ENCODE measurements at places on chromosomes 12 and 14.

- DNase-seq, result no peak
Observed at GRCh38 chr14:87940382-87940781, 52.6 kb downstream of the GALC start.

DNA sequence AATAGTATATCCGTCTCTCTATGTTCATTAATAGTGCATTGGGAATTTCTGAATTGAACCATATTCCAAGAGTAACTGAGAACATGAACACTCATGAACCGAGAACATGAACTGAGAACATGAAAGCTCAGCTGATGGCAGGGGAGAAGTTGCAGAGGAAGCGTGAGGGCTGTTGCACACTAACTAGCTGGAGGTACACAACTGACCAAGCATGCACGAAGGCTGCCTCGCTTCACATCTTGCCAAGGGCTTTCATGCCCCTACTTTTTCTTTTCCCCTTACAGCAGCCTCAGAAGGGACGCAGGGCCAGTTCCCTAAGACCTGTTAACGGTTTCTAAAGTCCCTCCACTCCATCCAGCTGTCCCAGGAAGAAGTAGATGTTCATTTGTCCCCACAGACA, 4.3 kb downstream of the RNASE1 start:
- DNase-seq, result no peak

DNA sequence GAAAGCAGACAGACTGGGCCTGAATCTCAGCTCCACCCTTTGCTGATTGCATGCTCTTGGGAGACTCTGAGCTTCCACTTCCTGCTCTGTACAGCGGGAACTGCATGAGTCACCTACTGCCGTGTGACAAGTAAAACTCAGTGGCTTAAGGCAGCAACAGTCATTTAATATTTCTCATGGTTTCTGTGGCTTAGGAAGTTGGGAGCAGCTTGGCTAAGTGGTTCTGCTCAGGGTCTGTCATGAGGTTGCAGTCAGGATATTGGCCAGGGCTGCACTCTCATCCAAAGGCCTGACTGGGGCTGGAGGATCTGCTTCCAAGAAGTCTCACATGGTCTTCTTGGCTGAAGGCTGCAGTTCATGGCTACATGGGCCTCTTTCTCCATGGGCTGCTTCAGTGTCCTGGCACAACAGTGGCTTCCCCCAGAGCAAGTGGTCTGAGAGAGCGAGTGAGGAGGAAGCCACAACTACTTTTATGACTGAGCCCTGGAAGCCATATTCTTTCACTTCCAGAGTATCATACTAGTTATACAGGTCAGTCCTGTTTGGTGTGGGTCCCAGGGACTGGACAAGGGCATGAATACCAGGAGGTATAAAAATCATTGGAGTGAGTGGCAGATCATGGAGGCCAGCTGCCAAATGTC, 49.7 kb downstream of the FAM222A start:
- no peak for DNase-seq

DNA sequence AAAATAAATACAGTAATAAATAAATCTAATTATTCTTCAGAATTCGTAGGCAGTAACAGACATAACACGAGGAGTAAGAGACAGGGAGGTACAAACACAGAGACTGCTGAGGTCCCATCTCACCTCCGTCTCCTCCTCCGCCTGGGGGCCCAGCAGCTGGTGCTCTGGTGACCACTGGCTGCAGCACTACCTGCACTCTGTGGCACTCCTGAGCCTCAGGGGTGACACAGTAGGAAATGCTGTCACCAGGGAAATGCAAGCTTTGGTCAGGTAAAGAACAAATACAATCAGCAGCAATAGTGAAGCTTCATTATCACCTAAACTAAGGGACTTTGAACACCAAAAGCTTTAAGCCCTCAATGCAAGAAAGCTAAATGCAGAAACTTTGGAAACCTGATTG, 19.6 kb downstream of the GSTZ1 start:
- no peak for DNase-seq

DNA sequence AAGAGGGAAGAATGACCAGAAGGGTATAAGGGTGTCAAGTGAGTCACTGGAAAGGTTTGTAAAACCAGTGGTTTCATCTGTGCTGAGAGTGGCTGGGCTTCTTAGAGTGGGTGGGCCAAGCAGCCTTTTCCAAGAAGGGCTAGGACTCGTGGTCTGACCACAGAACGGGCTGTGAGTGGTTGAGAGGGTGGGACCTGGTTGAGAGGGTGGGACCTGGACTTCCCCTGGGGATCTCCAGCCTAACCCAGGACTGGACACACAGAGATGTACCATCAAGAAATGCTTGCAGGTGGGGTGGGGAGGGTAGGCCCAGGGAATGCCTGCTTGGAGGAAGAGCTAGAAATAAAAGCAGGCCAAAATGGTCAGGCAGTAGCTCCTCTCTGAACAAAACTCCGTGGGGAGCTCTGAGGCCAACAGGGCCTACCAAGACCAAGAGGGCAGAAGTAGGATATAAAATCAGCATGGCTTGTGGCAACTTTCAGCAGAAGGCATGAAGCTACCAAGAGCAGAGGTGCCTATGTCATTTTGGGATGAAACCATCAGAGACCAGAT, 140.5 kb downstream of the FOXN3 start:
- no peak for DNase-seq

- no peak for DNase-seq
Observed at GRCh38 chr14:43872752-43873655, 634.1 kb downstream of the FSCB start.

DNA sequence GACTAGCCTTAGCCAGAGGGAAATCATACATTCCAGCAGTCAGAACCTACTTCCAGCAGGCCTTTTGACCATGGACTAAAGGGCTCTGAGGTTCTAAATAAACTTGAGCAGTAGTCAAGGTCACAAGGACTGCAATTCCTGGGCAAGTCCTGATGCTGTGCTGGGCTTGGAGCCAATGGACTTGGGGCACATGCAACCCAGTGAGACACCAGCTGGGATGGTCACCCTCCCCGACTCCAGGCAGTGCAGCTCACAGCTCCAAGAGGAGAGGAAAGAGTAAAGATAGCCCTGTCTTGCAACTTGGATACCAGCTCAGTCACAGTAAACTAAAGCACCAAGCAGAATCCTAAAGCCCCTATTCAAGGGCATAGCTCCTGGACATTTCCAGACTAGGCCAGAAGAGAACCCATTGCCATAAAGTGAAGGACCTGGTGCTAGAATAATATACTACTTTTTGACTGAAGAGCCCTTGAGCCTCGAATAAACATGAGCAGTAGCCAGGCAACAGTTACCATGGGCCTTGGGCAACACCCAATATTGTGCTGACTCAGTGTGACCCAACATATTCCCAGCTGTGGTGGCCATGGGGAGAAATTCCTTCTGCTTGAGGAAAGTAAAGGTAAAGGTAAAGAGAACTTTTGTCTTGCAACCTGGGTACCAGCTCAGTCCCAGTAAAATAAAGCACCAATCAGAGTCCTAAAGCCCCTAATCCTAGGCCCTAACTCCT, 226.2 kb upstream of the CLEC14A start:
- DNase-seq, result no peak

DNA sequence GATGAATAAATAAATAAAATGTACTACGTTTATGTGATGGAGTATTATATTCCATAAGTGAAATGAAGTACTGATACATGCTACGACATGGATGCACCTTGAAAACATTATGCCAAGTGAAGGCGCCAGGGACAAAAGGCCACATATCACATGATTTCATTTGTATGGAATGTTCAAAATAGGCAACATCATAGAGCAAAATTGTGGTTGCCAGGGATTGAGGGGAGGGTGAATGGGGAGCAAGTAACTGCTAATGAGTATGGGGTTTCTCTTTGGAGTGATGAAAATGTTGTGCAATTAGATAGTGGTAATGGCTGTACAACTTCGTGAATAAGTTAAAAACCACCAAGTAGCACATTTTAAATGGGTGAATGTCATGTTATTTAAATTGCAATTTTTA, 132.8 kb downstream of the SLC38A4 start:
- no peak for DNase-seq
